ENCODE measurements at places on chromosomes 6 and 20.
A peak's percentile ranks its signal among the peaks of the same experiment; 100 is the strongest.

DNA sequence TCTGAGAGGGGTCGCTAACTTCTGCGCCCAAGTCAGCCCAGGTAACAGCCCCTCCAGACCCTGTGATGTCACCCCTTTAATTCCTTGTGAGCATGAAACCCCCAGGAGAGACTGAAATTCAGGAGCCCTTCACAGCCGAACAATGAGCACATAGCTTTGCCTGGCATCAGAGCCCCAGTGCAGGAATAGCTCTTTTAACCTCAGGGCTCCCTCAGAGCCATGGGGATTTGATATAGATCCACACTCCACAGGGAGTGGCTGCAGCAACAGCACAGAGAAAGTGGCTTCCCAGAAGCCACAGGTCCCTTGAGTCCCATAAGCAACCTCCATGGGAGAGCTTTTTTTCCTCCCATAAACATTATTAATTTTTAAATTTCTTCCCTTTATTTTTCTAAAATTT lies 150.0 kb upstream of the MARCKS start:
- DNase-seq, result no peak

DNA sequence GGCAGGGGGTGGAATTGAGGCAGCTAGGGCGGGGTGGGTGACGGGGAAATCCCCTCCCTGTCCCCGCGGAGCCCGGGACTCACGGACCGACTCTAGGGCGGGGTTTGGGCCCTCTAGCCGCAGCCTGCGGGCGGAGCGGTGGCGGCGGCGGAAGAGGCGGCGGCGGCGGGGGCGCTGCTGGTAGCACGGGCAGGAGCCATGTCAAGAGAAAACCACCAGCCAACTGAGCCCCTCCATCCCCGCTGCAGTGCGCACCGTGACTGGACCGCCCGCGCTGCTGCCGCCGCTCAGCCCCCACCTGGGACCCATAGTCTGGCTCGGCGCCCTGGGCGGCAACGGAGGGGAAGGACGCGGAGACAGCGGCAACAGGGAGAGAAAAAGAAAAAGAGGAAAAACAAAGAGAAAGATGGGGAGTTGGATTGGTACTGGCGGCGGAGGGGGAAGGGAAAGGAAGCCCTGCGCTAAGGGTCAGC lies 1.2 kb upstream of the C6orf62 start:
- DNase-seq, result no peak

DNA sequence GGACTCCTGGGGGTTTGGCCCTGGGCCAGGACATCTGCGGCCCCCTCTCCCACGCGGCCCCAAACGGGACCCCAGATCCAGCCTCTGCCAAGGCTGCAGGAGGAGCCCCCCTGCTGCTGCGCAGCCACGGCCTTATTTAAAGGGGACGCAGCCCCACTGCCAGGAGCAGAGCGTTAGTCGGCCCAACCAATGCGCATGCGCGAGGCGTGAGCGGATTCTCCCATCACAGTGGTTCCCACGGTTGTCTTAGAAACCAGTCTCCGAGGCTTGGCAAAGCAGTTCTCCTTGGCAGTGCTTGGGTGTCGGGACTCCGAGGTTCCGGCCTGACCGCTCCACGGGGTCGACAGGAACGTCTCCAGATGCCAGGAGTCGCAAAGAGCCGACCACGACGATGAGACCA lies 288.3 kb upstream of the ZNF337 start:
- peak; percentile 32 for DNase-seq

DNA sequence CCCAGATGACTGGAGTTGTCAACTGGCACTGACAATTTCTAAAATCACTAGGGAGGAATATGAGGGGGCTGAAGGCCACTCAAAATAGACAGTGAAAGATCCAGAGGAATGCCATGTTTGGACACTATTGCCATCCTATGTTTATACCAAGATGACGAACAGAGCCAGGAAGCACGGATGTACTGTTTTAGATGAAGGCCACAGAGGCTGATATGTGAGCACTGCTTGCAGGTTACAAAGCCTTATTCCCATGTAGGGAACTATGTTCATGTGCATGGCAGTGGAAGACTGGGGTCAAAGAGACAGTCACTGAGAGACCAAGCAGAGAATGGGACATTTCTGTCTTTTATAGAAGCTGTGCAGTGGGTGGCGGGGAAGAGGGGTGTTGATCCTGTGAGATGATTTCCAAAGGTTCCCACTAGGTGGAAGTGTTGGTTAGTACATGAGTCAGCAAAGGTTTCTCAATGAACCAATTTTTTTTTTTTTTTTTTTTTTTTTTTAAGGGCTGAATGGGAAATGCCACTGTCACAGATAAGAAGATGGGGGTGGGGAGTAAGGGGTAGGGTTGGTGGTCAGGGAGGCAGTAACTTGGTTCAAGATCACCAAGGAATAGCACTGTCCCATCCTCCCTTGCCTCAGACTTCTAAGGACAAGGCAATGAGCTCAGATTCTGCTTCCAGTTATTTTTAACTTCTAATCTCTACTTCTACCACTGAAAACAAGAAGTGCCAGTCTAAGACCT lies 46.7 kb upstream of the MOCS1 start:
- peak; percentile 89 for DNase-seq

DNA sequence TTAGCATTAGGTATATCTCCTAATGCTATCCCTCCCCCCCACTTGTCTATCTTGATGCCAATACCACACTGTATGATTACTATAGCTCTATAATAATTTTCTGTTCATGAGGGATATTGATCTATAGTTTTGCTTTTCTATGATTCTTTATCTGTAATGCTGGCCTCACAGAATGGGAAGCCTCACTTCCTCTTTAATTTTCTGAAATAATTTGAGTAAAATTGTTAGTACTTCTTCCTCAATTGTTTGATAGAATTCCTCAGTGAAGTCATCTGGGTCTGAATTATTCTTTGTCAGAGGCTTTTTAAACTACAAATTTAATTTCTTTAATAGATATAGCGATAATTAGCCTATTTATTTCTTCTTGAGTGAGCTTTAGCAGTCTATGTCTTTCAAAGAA lies 31.2 kb downstream of the SIRPD start:
- no peak for DNase-seq
